AG08395 (cell line): ENCODE measurements at places on chromosomes 7 and 10.

- no peak for DNase-seq
Observed at GRCh38 chr10:14608381-14609001, 166.2 kb downstream of the FAM107B start.

- DNase-seq = no peak
Observed at GRCh38 chr10:116076621-116077020, 196.4 kb downstream of the GFRA1 start.

DNA sequence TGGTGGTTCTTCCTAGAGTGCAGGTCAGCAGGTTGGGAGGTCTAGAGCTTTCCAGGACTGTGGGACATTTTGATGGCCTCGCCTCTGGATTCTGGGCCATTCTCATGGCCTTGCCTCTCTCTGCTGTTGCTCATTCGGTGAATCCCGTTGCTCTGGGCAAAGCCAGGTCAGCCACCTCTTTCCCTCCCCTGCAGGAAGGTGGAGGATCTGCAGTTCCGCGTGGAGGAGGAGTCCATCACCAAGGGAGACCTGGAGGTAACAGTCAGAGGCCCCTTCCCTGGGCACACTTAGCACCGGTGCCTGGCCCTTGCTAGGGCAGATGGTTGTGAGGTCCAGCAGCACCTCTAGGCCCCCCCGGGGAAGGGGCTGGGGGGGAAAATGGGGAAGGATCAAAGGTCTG is 74.9 kb downstream of the CLIP2 start:
- no peak for DNase-seq

DNA sequence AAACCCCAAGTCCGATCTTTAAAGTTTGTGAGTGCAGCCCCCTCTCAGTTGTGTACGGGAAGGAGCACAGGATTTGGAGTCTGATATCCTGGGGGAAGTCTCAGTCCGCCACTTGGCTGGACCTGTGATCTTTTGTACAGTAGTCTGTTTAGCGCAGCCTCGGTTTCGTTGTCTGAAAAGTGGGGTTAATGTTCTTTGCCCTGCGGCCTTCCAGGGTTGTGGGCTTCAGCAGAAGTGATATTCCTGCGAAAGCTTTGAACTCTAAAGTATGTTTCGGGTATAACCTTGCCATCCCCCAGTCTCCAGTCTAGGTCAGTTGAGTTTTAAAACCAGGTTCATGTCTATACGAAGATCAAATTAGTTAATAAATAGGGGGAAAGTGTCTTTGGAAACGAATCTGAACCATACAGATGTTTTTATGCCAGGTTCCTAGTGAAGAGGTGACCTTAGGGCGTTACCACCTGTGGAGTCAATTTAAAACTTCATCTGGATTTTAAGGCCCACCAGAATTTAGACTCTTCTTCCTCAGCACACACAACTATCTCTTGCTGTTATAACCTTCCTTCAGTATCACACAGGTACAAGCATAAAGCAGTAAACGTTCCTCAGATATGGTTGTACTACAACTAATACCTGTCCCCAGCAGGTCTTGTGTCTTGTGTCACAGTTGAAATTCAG is 904 bp downstream of the R3HCC1L start:
- DNase-seq = no peak

- no peak for DNase-seq
Observed at GRCh38 chr10:74072503-74072902, 74.6 kb downstream of the VCL start.

GRCh38 chr7:76262683-76263402 is 39.6 kb upstream of the HSPB1 start:
- DNase-seq = peak; percentile 75
